ENCODE measurements at places on chromosomes 5 and 9.
A peak's percentile ranks its signal among the peaks of the same experiment; 100 is the strongest.

GRCh38 chr5:174424219-174425053, 299.9 kb upstream of the MSX2 start:
- no peak for DNase-seq

DNA sequence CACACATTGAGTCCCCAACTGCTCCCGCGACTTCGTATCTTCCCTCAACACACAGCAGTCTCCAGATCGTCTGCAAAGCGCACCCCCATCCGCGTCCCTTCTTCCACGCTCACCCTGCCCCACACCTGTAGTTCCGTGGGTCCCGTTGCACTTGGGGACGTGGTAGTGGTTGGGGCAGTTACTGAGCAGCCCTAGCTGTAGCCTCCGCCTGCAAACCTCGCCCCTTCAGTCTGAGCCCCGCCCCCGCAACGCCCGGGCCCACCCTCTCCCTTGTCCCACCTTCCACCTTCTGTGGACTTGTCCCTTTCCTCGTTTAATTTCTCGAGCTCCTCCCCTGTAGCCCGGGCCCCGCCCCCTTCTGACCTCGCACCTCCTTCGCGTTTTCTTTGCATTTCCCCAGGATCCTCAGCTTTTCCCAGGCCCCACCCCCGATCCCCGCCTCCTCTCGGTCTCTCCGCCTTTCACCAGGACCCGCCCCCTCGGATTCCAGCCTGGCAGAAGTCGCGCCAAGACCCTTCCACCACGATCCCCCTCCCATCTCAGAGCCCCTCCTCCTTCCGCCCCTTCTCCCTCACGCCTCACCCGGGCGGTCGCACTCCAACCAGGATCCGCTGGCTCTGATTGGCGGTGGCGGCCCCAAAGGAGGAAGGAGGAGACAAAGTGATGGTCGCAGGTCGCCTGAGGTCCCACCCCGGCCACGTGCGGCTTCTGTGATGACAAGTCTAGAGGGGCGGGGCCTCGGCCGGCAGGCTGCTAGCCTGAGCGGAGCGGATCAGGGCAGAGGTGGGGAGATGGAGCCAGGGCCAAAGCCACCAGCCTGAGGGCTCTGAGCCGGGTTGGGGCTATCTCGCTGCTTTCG, at the start of gene ATOSB:
TSS of gene ATOSB (minus strand) at position 183 of the 859 bp plus-strand sequence. CDS start 7,588 bp downstream, outside the sequence.
- peak; percentile 99 for DNase-seq

DNA sequence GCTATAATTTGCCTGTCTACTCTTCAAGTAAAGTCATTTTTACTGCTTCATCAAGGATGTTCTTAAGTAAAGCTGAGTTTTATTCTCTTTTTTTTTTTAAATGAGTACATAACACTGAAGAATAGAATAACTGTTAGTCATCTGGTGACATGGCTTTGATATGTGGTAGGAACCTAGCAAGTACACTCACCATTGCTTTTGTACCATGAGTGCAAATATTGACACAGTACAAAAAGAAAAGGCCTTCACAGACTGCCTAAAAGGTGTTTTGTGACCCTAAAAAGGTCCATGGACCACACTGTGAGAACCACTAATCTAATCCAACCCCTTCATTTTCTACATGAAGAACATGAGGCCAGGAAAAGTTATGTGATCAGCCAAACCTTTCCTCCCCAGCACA, 55.0 kb downstream of the ECPAS start:
- DNase-seq, result peak; percentile 2

DNA sequence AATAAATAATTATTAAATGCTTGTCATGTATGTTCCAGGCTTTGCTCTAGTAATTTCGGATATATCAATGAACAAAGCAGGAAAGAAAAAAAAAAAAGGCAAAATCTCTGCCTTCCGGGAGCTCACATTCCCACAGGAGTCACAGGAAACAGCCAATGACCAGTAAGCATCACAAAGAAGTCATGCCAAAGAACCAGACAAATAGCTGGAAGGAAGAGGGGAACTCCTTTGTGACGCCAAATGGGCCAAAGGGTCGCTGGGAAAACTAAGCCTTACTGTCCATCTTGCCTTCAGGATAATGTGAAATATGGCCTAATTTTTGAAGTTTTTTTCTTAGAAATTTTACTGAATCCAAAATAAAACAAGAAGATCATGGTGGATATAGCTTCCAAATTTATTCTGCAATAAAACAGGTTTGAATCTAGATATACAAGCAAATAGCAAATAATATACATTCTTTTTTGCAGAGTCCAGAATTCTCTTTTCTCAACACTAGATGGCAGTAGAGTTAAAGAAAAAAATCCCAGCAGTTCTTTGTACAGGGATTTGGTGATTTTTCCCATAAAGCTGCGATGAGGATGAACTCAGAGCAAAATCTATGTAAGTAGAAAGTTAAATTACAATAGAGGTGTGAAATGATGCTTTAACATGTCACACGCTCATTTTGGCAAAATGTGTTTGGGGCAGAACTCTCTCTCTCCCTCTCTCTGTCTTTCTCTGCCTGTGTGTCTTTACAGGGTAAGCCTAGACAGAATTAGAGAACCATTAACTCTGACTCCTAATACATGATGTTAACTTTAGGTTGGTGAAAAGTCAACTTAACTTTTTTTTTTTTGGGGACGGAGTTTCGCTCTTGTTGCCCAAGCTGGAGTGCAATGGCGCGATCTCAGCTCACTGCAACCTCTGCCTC, 60.0 kb upstream of the TUT7 start:
- no peak for DNase-seq

- peak; percentile 96 for DNase-seq
These were observed 17.7 kb upstream of the FAM174A start for GRCh38 chr5:100517301-100517974.

GRCh38 chr5:179313849-179314521, 31.3 kb downstream of the ADAMTS2 start:
- DNase-seq, result no peak

GRCh38 chr5:72252574-72253155, 67.4 kb downstream of the MRPS27 start:
- DNase-seq, result no peak

All from NCI-H146 (cell line).